ENCODE measurements at places on chromosomes 6 and 20. TPM values are rescaled to one million over a fixed set of nuclear protein-coding genes. Genes with fewer than 3 reads are reported as not detected.

GRCh38 chr20:61837200-61837599, 228.5 kb downstream of the TAF4 start:
- no peak for DNase-seq

SLC17A1 gene
- not detected for total RNA-seq

SLC35F1 gene
- total RNA-seq: 0.18 TPM

DNA sequence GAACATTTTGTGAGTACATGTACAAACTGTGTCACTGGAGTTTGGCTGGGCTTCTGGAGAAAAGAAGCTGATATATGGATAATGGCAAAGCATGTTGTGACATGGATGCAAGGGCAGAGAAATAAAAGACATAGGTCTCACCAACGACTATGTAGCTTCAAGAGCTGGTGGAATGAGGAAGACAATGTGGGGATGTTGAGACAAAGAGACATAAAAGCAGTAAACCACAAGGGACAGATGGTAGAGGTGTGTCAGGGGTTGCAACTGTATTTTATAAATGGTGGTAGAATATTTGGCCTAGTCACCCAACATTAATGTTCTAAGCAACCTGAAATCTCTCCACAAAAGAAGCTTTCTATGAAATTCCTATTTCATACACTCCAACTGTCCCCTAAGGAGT, 199.0 kb downstream of the KCNQ5 start:
- no peak for DNase-seq

ILRUN gene
- total RNA-seq: 29.9 TPM

DNA sequence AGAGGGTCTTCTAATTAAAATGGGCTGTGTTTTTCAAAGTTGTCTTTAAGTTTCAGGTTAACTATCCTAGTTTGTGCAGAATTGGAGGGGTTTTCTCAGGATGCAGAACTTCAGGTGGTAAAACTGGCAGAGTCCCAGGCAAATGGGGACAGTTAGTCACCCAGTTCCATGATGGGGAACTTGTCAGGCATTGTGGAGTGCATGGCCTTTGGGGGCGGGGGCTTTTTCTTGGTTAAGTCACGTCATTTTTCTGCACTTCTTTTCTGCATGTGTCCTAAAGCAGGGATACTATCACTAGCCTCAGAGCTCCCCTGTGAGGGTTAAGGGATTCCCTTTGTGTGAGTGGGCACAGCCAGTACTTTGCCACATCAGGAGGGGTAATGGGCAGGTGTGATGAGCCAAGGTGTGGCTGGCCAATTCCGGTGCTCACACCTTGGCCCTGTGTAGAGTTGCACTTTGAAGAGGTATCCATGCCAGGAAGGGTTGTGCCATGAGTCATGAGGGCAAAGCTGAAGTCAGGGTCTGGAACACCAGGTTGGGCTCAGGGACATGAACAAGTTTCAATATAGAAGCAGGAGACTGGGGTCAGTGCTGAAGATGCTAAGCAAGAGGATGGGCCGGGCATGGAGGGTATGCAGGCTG, 126.0 kb upstream of the RREB1 start:
- no peak for DNase-seq

SLC35D3 gene
- not detected for total RNA-seq

OR12D3 gene
- total RNA-seq: not detected

ADGRB3 gene
- 1.1 TPM for total RNA-seq

DNA sequence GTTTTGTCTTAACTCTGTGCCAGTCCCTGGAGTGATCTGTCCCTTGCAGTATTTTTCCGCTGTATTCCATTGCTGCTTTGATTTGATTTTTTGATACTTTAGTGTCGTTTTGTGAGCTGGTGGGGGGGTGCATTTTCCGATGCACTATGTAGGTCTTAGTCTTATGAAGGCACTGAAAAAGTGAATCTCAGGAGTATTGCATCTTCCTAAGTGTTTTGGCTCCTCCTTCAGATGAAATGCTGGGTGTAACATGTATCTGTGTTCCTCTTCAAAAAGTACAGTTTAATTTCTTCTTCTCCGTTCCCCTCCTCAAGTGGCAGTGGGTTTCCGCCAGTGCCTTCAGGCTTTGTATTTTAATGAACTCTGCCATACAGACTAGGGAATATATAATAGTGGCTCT, 580.7 kb upstream of the GJE1 start:
- no peak for DNase-seq

GSTA1 gene
- not detected for total RNA-seq

AIF1 gene
- total RNA-seq: not detected

DNA sequence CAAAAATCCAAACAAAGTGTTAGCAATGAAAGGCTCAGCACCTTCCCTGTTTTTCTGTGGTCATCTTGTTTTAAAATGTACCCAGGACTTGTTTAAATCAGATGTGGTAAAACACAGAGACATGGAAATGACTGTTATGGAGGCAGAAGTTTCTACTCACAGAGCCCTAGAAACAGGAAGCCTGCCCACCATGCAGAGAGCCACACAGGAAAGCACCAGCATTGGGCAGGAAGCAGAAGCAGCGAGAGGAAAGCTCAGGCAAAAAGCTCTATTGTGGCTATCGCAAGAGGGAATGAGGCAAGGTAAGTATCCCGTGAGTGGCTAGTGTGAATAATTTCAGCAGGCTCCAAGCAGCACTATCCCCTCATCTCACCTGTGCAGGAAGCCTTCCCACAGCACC, 42.8 kb downstream of the GPR6 start:
- no peak for DNase-seq

DNA sequence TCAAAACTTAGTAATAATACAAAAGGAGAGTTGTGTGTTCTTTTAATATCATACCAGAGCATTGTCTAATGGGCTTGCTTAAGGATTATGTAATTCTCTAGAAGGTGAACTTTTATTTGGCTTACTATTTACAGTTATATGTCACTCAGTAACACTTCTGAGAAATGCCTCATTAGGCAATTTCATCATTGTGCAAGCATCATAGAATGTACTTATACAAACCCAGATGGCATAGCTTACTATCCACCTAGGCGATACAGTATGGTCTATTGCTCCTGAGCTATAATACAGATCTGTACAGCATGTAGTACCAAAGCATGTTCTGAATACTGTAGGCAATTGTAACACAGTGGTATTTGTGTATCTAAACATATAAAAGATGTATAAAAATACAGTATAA, 340.1 kb downstream of the PHF3 start:
- DNase-seq: no peak

- DNase-seq: peak; percentile 50
These were observed 60.2 kb downstream of the TFAP2C start for GRCh38 chr20:56689318-56689717.

GRCh38 chr6:117449549-117450439, 24.1 kb upstream of the ROS1 start:
- peak; percentile 63 for DNase-seq
